ENCODE measurements at places on chromosomes 3 and 15.

- DNase-seq, result no peak
Observed at GRCh38 chr15:32636908-32637567, 4.5 kb upstream of the SCG5 start.

DNA sequence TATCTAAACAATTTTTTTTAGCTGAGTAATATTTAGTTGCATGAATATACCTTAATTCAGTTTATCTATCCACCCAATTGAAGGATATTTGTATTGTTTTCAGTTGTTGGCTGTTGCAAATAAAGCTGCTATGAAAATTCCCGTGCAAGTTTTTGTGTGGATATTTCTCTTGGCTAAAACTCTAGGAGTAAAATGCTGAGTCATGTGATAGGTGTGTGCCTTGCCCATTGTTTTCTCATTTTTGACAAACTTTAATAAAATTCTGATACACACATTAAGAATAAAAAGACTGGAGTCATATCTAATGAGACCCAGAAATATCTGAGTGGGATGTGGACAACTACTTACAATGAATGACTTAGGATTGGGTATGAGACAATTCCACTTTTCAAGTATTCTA is 78.6 kb downstream of the MDFIC2 start:
- no peak for DNase-seq

DNA sequence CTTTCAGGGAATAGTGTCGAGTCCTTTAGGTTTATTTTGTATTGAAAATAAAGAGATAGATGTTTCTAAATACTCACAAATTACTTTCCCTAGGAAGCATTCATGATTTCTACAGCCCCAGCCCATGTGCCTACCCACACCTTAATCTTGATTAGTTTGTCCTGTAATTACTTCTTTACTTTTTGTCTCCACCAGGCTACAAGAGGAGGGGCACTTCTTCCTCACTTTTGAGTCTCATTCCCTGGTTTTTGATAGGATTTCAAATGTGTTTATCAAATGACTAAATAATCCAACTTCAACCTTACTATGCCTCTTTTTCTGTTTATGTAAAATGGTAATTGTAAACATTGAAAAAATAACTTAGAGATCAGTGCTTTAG is 1.8 kb downstream of the PXK start:
- no peak for DNase-seq

GRCh38 chr3:66744986-66745385 is 244.2 kb upstream of the LRIG1 start:
- no peak for DNase-seq

DNA sequence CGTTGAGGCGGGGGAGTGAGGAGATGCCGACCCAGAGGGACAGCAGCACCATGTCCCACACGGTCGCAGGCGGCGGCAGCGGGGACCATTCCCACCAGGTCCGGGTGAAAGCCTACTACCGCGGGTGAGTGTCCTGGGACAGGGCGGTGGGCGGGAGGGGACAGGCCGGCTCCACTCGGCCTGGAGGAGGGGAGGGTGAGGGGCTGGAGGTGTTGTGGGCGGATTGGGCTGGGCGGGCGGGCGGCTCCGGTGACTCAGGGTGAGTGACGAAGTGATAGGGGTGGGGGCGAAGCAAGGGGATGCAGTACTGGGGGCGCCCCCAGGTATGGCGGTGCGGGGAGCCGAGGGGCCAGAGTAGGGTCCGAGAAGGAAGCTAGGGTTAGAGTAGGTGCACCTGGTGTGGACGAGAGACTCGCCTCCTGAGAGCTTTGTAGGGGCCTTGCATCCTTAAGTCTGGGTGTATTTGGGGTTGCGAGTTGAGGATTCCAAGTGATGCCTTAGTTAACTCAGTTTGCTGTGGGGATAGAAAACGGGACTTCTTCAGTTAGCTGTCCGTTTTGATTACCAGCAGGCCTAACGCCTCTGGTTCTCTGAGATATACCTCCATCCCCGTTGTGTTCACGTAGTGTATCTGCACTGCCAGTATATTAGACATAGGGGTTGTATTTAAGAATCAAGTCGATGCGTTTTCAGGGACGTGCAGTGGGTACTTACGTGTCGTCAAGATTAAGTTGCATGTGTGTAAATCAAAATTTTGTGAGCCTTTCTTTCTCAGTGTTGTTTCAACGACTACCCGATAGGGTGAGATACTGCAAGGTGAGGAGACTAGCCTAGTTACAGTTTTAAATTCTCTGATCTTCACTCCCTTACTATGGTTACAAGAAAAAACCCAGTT is 670 bp downstream of the PRKCI start:
- DNase-seq, result no peak

- DNase-seq, result no peak
Observed at GRCh38 chr3:42680806-42681205, 4.5 kb upstream of the KLHL40 start.

- no peak for DNase-seq
Observed at GRCh38 chr3:100067589-100067988, 46.7 kb downstream of the FILIP1L start.

DNA sequence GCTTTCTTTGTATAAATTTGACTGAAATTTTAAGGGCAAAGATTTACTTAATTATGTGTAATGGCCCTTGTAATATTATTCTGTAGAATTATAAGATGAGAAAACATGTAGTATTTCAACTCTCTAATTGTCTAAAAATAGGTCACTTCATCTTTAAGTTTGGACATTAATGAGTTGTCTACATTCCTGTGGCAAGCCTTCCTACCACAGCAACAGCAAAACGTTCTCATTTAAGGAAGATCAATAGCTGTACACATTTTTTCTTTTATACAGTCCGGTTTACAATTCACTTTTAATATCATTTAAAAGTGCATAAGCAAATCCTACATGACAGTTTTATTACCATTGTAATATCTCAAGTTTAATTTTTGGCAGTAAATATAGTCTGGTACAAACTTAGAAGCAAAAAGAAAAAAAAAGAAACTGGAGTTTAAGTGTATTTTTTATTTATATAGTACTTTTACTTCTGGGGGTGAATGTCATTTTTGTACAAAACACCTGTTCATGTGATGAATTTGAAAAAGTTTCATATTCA is 501.8 kb downstream of the ZPLD1 start:
- no peak for DNase-seq

DNA sequence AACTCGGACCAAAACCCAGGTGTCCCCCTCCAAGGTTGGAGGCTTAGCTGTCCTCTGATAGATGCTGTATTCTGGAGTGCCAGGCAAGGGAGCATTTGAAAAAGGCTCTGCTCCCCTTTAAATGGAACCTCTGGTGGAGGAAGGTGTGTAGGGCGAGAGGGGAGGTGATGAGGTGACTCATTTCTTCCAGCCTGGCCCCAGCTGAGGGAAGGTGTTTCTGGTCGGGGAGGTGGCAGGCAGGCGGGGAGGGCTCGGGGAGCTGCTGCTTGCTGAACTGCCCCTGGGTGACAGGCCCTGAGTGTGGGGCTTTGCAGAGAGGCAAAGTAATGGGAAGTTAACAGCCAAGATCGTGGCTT is 18.8 kb downstream of the PSTPIP1 start:
- DNase-seq, result no peak

- DNase-seq, result no peak
Observed at GRCh38 chr3:195116407-195117185, 154.4 kb downstream of the XXYLT1 start.

DNA sequence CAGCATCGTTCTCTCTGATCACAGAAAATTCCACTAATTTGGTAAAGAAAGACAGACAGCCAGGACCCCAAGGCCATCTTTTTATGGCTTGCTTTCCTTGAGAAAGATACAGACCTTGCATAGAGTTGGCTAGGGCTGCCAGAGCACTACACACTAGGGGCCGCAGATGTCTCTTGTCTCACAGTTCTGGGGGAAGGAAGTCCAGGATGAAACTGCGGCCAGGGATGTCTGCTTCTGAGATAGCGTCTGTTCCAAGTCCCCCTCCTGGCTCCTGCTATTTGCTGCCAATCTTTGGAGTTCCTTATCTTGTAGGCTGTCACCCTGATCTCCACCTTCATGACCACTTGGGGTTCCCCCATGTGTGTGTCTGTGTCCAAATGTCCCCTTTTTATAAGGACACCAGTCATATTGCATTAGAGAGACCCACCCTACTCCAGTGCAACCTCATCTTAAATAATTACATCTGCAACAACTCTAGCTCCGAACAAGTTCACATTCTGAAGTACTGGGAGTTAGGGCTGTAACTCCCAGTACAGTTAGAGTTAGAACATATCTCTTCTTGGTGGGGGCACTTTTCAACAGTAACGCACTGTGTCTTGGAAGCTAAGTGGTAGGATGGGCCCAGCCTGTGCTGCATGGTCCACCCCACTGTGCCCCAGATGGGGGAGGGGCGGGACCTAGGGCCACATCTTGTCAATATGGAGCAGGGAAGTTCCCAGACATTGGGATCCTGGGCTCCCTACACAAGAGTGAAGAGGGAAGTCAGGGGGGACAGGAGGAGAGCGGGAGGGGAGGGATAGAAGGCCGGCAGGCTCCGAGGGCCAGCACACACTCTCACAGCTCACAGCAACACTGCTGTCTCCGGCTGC is 42.2 kb downstream of the KLF15 start:
- DNase-seq, result no peak

DNA sequence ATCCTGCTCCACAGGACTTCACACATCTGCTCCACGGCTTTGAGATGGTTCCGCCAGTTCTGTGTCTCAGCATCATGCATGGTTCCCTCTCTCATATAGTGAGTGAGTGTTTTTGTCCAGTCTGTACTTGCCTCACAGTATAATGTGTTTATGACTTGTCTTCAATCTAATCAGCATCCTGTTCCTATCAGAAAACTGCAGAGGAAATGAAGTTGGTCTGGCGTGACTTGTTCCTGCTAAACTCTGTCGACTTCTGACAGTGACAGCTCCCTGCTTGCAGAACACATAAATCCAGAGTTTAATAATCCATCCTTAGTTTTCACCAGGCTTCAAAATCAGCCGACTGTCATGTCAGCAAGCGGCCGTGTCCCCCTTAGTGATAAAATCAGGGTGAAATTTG is 222.3 kb downstream of the SLCO3A1 start:
- DNase-seq, result no peak

GRCh38 chr15:57054204-57054750 is 135.8 kb downstream of the TCF12 start:
- DNase-seq, result no peak

DNA sequence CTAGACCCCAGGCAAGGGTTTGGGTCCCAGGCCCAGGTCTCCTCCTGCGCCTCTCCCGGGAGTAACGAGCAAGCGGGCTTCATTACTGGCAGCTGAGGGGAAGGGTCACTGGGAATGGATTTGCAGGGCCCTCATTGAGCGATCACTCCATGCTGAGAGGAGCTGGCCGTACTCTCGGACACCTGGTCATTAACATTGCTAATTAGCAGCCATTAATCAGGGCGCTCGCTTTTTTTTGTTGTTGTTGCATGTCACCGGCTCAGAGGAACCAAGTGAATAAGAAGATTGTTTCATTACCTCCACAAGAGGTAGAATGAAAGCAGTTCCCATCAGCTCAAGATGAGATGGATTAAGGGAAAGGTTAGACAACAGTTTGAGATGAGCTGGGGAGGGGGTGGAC is 293.0 kb upstream of the ATP11B start:
- no peak for DNase-seq

DNA sequence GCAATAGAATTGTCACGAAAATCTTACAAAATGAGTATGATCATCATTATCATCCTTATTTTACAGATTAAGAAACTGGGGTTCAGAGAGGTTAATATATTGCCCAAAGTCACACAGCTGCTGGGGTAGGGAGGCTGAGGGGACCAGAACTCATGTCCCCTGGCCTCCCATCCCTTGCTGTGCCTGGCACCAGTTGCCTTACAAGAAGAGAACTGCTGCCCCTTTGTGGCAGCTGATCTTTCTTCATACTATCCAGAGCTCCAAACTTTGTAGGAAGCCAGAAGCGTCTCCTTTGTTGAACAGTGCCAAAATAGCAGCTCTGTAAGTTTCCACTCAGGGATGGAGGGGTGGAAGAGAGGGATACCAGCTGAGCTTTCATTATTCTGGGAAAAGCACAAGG is 236.8 kb upstream of the TBC1D5 start:
- no peak for DNase-seq

DNA sequence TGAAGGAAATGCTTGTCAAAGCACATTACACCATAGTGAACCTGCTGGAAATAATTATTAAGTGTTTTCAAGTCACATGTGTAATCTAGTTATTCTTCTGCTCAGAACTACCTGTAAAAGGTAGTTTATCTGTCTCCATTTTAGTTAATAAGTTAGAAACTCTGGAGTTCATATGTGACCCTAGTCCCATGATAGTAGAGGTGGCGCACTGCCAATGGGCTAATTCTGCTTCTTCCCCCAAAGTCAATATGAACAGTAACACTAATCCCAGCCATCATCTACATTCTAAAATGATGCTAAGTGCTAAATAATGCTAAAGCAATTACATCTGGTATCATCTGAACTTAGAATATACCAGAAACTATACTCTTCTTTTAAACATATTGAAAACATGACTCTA is 361.0 kb upstream of the NECTIN3 start:
- DNase-seq, result no peak

DNA sequence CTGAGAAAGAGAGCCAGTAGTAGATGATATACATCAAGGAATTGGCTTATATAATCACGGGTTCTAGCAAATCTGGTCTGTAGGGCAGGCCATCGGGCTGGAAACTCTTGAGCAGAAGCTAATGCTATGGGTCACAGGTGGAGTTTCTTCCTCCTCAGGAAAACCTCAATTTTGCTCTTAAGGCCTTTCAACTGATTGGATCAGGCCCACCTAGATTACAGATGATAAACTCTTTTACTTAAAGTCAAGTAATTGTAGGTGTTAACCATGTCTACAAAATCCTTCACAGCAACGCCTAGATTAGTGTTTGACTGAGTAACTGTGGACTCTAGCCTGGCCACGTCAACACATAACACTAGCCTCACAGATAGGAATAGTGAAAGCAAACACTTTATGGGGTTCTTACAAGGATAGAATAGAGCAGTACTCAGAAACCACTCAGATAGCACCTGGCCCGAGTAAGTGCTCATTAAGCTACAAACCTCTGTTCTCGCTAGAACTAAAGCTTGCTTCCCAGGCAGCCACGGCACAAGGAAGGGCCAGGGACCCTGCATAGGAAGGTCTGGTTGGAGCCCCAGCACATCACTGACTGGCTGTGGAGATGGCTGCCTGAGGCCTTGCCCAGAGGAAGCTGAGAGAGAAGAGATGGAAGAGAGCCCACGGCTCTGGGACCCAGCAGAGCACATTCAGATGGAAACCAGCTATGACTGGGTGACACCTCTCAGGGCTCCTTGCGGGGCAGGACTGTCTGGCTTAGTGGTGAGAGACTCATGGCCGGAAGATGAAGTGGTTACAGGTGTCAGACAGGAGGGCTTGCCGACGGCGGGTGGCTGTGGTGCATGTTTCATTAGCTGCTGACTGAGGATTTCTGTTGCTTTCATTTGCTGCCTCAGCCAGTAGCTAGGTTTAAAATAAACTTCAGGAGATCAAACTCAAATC is 202.5 kb upstream of the TLE3 start:
- DNase-seq, result no peak

DNA sequence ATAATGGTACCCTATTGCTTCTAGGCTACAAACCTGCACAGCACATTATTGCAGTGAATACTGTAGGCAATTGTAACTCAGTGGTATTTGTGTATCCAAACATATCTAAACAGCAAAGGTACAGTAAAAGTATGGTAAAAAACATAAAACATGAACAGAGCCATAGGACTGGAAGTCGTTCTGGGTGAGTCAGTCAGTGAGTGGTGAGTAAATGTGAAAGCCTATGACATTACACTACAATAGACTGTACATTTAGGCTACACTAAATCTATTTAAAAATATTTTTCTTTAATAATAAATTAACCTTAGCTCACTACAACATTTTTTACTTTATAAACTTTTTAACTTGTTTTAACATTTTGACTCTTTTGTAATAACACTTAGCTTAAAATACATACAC is 21.3 kb downstream of the RAB6B start:
- DNase-seq, result no peak
